ENCODE measurements at places on chromosomes 4 and X.

GRCh38 chr4:139633661-139634060 is 32.0 kb upstream of the MGST2 start:
- no peak for DNase-seq

- no peak for DNase-seq
These were observed 3.2 kb upstream of the PCDH19 start for GRCh38 chrX:100413229-100413628.

- no peak for DNase-seq
These were observed 28.3 kb upstream of the DRP2 start for GRCh38 chrX:101191217-101191750.

GRCh38 chr4:183426507-183426906 is 17.9 kb upstream of the CDKN2AIP start:
- DNase-seq: no peak
